ENCODE measurements at places on chromosomes 5 and 9.
A peak's percentile ranks its signal among the peaks of the same experiment; 100 is the strongest.

DNA sequence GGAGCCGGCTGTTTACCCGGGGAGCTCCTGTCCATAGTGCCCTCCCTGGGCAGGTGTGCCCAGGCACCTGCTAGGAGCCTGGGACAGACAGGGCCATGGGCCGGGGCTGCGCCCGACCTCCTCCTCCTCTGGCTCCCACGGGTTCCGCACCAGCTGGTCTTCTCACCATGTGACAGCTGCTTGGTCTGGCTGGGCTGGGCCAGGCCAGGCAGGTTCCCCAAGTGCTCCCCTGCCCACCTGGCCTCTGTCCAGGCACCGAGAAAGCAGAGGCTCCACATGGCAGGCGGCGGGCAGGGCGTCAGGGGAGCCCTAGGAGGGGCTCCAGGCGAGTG, 60.0 kb downstream of the OLFM1 start:
- H3K27me3 ChIP-seq, result peaks cover 15% of the 10 kb centered on the region
- H3K36me3 ChIP-seq, result no peaks in the 10 kb centered on the region
- DNase-seq, result no peak
- no peaks in the 10 kb centered on the region for H3K4me1 ChIP-seq
- no peak overlapping the region for H3K27ac ChIP-seq

- no peak for DNase-seq
- H3K27me3 ChIP-seq, result no peaks in the 10 kb centered on the region
- no peak overlapping the region for H3K4me3 ChIP-seq
- peak overlapping the region; percentile 20 for H3K27ac ChIP-seq
Observed at GRCh38 chr9:128523199-128523925, 18.8 kb downstream of the GLE1 start.

DNA sequence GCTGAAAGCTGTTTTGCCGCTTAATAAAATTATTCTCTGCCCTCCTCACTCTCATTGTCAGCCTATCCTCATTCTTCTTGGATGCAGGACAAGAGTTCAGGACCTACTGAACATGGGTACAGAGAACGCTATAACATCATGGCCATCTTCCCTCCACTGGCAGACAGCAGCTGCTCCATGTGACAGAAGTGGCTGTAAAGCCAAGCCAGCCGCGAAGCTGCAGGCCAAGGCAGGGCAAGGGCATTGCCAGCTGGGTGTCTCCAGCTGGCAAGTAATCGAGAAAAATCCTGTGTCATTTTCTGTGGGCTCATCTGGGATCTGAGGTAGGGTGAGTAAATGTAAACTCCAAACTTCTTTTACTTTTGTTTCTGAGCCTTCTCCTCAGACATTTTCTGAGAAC, 84.8 kb downstream of the SLC25A46 start:
- no peaks in the 10 kb centered on the region for H3K27me3 ChIP-seq
- H3K27ac ChIP-seq, result no peak overlapping the region
- no peak overlapping the region for H3K4me3 ChIP-seq
- DNase-seq, result no peak

DNA sequence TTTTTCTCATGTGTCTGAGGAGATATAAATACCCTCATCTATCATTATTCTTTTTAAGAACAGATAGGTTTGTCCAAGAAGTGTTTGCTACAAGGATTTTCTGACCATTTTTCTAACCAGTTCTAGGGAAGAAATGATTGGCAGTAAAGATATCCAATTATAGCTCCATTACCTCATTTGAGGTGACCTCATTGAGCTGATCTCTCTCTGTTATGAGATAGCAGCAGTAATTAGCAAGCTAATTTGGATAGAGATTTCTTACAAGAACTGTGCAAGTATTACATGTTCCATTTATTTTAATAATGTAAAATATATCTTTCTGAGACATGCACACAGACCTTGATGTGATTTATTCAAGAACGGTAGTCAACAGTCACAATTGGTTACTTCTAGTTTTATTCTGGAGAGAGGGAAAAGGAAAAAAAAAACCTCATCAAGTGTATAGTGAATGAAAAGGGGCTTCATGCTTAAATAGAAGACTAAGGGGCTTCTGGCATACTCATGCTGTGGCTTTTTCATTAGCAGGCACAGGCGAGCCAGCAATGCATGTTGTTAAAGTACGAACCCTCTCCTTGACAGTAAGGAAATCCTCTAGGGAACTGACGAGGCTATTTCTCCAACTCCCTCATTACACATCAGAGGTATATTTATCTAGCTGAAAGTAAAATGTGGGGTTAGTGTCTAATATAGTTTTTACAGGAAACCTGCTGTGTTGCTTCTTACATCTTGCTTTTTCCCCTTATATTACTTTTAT, 127.3 kb downstream of the NUDT12 start:
- no peak overlapping the region for H3K4me3 ChIP-seq
- H3K4me1 ChIP-seq, result no peaks in the 10 kb centered on the region
- no peak overlapping the region for H3K27ac ChIP-seq

- DNase-seq, result no peak
- H3K27me3 ChIP-seq, result no peaks in the 10 kb centered on the region
- H3K4me1 ChIP-seq, result peaks cover 23% of the 10 kb centered on the region
Observed at GRCh38 chr5:158777647-158778350, 321.9 kb downstream of the EBF1 start.

- H3K4me1 ChIP-seq, result no peaks in the 10 kb centered on the region
- H3K27me3 ChIP-seq, result no peaks in the 10 kb centered on the region
- H3K4me3 ChIP-seq, result no peak overlapping the region
- DNase-seq, result no peak
- no peak overlapping the region for H3K27ac ChIP-seq
- no peaks in the 10 kb centered on the region for H3K36me3 ChIP-seq
Observed at GRCh38 chr9:27792971-27793689, 219.8 kb upstream of the C9orf72 start.

DNA sequence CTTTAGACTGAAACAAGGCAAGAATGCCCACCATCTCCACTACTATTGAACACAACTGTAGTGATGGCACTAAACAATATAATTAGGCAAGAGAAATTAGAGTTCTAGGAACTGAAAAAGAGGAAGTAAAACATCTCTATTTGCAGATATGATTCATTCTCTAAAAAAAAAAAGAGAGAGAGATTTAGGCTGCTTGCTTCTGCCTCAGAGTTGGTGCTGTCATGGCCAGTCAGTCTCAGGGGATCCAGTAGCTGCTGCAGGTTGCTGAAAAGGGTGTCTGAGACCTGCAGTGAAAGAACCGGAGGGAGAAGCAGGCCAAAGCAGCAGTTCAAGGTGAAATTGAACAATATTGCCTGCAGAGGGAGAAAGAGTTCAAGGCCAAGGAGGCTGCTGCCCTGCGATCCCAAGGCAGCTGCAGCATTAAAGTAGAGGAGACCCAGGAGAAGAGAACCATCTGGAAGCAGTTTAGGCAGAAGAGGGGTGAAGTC, 72.5 kb downstream of the AP3B1 start:
- H3K27ac ChIP-seq, result no peak overlapping the region
- H3K4me3 ChIP-seq, result no peak overlapping the region
- no peaks in the 10 kb centered on the region for H3K27me3 ChIP-seq
- H3K4me1 ChIP-seq, result no peaks in the 10 kb centered on the region

DNA sequence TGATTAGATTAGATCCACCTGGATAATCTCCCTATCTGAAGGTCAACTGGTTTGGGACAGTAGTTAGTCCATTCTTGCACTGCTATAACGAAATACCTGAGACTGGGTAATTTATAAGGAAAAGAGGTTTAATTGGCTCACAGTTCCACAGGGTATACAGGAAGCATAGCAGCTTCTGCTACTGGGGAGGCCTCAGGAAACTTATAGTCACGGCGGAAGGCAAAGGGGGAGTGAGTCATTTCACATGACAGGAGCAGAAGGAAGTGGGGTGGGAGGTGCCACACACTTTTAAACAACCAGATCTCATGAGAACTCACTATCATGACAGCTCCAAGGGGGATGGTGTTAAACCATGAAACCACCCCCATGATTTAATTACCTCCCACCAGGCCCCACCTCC, 9.9 kb downstream of the C9orf40 start:
- H3K4me3 ChIP-seq, result no peak overlapping the region
- H3K36me3 ChIP-seq, result no peaks in the 10 kb centered on the region
- H3K27me3 ChIP-seq, result no peaks in the 10 kb centered on the region
- no peak overlapping the region for H3K27ac ChIP-seq
- no peaks in the 10 kb centered on the region for H3K4me1 ChIP-seq

- H3K36me3 ChIP-seq, result no peaks in the 10 kb centered on the region
- no peak overlapping the region for H3K4me3 ChIP-seq
- no peak for DNase-seq
- no peak overlapping the region for H3K27ac ChIP-seq
- H3K4me1 ChIP-seq, result no peaks in the 10 kb centered on the region
- no peaks in the 10 kb centered on the region for H3K27me3 ChIP-seq
Observed at GRCh38 chr5:175765858-175766257, 105.5 kb upstream of the CPLX2 start.

GRCh38 chr5:113354055-113354454, 80.7 kb downstream of the TSSK1B start:
- H3K36me3 ChIP-seq, result no peaks in the 10 kb centered on the region
- no peak for DNase-seq
- H3K4me3 ChIP-seq, result no peak overlapping the region
- H3K27me3 ChIP-seq, result no peaks in the 10 kb centered on the region

Data from tibial nerve (tissue), 4 donors.